ENCODE measurements at places on chromosomes 4 and X.

DNA sequence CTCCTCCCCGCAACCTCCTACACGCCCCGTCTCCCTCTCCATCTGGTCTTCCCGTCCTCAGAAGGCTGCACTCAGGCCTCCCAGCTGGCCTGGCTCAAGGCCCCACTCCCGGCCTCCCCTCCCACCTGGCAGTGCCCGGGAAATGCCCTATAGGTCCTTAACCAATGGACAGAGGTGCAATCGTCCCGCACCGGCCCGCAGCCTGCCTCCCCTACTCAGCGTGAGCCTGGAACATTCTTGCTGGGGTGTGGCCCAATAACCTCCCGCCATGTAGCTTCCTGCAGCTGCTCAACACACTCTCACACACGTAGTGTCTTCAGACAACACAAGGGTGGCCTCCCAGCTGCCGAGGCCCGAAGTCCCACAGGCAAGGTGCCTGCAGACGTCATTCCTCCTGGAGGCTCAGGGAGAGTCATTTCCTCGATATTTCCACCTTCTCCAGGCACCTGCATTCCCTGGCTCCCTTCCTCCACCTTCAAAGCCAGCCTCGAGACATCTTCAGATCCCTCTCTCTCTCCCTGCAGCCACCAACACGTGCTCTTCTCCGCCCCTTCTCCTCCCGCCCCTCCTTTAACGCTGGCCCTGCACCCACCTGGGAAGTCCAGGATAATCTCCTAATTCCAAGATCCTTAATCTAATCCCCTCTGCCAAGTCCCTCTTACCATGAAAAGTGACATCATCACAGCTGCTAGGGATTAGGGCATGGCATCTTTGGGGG lies 56.2 kb downstream of the ADRA2C start:
- DNase-seq: no peak

DNA sequence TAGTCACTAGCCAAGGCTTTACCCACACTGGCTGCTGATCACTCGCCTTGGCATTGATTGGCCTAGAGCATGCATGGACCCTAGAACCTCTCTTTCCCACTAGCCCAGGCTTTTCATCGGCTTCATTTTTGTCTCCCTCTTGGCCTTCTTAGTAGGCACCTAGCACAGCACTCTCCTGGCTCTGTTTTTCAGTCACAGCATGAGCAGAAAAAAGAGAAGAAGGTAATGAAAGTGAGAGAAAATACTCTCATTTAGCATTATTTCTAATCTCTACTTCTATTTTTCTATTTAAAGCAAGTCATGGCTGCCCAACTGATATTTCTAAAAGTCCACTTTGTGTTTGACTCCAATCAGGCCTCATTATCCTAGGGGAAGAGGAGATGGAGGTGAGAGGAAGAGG lies 267.2 kb downstream of the FBXO8 start:
- no peak for DNase-seq

GRCh38 chr4:84680956-84681355 lies 98.0 kb downstream of the CDS1 start:
- no peak for DNase-seq

DNA sequence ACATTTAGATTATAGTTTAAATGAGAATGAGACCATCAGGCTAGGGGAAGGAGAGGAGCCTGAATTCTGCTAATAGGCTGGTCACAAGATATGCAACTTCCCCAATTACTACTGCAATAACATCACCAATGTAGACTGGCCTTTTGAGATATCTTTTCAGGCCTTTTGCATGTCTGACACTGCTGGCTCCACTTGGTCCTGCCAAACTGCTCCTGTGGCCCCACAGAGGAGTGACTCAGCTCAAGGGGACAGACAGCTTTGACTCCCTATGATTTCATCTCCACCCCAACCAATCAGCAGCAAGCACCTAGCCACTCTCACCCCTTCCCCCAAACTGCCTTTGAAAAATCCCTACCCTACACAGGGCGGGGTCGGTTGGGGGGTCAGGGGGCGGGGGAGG lies 22.8 kb downstream of the GPRIN3 start:
- DNase-seq: no peak

- DNase-seq: no peak
These were observed 60.4 kb downstream of the PCDH18 start for GRCh38 chr4:137471895-137472294.

GRCh38 chr4:100294356-100294755 lies 104.1 kb upstream of the DDIT4L start:
- no peak for DNase-seq

- no peak for DNase-seq
These were observed 10.6 kb upstream of the KDM5C start for GRCh38 chrX:53235566-53235965.

DNA sequence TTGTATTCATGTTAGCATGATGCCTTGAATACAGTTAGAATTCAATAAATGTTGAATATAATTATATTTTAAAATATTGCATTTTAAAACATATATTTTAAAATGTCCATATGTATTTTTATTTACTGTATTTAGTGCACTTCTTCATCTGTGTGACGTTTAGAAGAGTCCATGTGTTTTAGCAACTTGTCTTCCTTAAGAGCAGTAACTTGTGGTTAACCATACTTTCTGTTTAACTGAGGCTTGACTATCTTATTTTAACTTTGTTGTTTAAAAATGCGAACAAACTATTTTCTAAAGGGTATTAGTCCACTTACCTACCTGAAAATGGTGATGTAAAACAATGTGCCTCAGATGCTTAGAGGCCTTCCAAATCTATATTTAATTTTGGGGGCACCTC lies 858 bp downstream of the DMP1 start:
- no peak for DNase-seq

GRCh38 chrX:148541584-148541940 lies 41.1 kb downstream of the AFF2 start:
- no peak for DNase-seq

DNA sequence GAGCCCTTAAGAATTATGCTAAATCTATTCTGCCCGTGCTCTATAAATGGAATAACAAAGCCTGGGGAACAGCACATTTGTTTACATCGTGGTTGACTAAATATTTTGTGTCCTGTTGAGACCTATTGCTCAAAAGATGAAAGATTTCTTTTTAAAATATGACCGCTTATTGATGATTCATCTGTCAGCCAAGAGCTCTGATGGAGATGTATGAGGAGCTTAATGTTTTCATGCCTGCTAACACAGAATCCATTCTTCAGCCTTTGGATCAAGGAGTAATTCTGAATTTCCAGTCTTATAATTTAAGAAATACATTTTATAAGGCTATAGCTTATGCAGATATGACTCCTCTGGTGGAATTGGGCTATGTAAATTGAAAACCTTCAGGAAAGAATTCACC lies 271.3 kb upstream of the FAT4 start:
- no peak for DNase-seq

GRCh38 chr4:75371915-75372314 lies 142.3 kb downstream of the RCHY1 start:
- no peak for DNase-seq

GRCh38 chrX:143378851-143379250 lies 138.4 kb downstream of the SPANXN3 start:
- no peak for DNase-seq

DNA sequence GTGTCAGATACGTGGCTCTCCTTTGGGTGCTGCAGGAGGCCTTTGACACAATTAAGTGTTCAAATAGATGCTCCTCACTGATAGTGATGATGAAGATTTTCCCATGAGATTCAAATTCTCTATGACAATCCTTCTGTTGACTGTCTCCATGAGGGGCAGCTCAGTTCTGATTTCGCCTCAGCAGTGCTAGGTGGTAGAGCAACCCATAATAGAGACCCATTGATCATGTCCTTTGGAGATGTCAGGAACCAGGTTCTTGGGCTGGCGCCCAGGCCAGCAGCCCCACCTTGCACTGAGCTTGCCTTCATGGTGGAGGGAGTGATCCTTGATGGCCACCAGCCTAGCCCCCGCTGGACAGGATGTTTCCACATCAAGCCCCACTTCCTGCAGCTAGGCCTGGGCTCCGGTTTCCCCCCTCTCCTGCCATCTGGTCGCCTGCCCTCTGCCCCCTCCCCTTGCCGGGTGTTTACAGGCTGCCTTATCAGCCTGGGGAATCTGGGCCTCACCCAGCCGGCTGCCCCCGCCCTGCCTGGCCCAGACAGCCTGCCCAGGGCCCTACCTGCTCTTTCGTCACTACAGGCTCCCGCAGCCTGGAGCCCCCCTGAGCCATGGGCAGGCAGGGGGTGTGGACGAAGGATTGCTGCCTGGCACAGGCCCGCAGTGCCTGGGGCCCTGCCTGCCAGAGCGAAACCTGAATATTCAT lies 12.6 kb downstream of the ELF4 start:
- DNase-seq: no peak

GRCh38 chr4:68951078-68951805 lies at the start of gene UGT2A3:
UGT2A3 (minus strand) TSS chr4:68951804; CDS start chr4:68951760, 44 bp downstream.
- DNase-seq: no peak

GRCh38 chr4:155975511-155975910 lies 21.8 kb upstream of the CTSO start:
- DNase-seq: no peak

DNA sequence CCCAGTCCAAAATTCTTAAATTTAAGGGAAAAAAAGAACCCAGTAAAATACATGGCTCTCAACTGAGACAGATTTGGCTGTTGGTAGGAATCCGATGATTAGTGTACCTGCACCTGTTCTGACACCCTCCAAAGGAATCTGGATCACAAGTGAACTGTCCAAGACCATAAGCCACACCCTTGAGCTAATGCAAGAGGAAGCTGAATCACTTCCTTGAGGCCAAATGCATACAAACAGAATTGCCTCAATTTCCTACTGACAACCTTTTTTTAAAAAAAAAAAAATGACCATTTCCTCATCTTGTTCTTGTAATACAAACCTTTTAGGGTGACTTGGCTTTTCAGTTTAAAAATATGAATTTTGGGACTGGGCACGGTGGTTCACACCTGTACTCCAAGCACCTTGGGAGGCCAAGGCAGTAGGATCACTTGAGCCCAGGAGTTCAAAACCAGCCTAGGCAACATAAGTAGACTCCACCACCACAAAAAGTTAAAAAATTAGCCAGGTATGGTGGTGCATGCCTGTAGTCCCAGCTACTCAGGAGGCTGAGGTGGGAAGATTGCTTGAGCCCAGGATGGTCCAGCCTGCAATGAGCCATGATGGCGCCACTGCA lies 10.7 kb upstream of the FBXL5 start:
- DNase-seq: peak; percentile 93

GRCh38 chrX:48003758-48004457 lies at the start of gene ZNF182:
ZNF182 (minus strand) TSS chrX:48003989; CDS start chrX:48002609, 1,380 bp downstream.
- DNase-seq: peak; percentile 36

GRCh38 chrX:155086202-155086840 lies 15.0 kb downstream of the BRCC3 start:
- DNase-seq: no peak

GRCh38 chrX:11380187-11380844 lies 87.1 kb downstream of the AMELX start:
- DNase-seq: no peak

- no peak for DNase-seq
These were observed 549.9 kb upstream of the AMOT start for GRCh38 chrX:113390531-113390930.

GRCh38 chr4:128347175-128347868 lies 59.7 kb upstream of the PGRMC2 start:
- DNase-seq: no peak

- no peak for DNase-seq
These were observed 1.0 kb downstream of the AGA start for GRCh38 chr4:177441061-177441802.

- DNase-seq: no peak
These were observed 69.9 kb downstream of the COX7B2 start for GRCh38 chr4:46839128-46839527.

DNA sequence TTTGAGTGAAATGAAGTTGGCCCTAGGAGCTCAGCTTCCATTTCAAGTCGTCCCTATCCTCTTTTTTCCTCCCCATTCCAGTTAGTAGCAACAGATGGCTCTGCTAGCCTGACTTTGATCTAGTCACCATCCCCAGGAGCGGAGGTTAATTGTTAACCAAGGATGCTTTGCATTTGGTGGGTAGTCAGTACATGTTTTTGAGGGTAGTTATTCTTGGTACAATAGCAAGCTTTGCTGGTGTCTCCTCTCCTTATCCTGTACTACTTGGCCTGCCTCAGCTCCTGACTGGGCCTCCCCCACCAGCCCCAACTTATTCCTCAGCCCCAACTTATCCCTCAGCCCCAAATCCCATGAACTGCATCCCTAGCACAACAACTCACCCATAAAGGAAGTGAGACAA lies 14.8 kb upstream of the RTL5 start:
- DNase-seq: no peak

DNA sequence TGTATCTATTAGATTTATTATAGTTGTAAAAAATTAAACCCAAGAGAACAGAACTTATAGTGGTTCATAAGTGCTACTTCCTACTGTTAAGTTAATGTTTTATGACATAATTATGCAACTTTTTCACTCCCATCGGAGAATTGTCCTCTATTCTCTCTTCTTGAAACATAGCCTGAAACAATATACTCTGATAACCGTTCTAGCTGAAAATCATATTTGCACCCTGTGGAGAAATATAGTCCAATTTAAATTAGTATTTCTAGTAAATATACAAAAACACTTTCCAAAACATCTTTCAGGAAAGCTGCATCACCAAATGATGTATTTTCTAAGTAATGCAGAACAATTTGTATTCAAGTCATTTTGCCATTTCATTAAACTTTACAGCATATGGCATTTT lies 586.4 kb downstream of the PRR32 start:
- no peak for DNase-seq

DNA sequence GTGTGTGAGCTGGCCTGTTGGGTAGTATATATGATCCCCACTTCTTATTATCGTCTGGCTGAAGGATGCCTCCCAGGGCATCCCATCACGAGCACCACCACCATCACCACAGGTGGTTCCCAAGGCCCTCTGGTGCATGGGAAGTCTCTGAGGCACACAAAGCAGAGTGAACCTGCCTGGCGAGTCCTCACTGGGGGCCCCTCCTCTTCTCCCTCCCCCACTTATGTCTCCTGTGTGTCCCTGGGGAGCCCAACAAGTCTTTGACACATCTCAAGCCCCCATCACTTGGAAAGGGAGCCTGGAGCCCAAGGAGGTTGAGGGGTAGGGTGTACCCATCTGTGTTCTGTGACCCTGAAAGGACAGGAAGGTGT lies 45.5 kb upstream of the NKX1-1 start:
- DNase-seq: no peak

GRCh38 chr4:148021686-148022085 lies 289.8 kb downstream of the ARHGAP10 start:
- no peak for DNase-seq

- peak; percentile 75 for DNase-seq
These were observed at the start of gene TAB3 for GRCh38 chrX:30889147-30890140. TAB3 (minus strand) TSS chrX:30889254; CDS start chrX:30859588, 29,666 bp downstream.

DNA sequence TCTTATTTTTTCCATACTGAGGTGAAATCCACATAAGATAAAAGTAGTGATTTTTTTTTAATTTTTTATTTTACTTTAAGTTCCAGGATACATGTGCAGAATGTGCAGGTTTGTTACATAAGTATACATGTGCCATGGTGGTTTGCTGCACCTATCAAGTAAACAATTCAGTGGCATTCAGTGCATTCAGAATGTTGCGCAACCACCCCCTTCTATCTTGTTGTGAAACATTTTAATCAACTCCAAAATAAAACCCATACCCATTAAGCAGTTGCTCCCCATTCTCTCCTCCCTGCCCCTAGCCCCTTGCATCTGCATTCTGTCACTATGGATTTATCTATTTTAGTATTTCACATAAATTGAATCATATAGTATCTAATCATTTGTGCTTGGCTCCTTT lies 121.2 kb downstream of the KLHL13 start:
- DNase-seq: no peak

- no peak for DNase-seq
These were observed 44.0 kb downstream of the BRCC3 start for GRCh38 chrX:155115174-155115819.

GRCh38 chr4:8283161-8283560 lies 13.6 kb downstream of the HTRA3 start:
- no peak for DNase-seq

GRCh38 chr4:26141911-26142638 lies 178.7 kb upstream of the RBPJ start:
- DNase-seq: no peak

All from keratinocyte (primary cell).